ENCODE measurements at places on chromosomes 5 and 9.

DNA sequence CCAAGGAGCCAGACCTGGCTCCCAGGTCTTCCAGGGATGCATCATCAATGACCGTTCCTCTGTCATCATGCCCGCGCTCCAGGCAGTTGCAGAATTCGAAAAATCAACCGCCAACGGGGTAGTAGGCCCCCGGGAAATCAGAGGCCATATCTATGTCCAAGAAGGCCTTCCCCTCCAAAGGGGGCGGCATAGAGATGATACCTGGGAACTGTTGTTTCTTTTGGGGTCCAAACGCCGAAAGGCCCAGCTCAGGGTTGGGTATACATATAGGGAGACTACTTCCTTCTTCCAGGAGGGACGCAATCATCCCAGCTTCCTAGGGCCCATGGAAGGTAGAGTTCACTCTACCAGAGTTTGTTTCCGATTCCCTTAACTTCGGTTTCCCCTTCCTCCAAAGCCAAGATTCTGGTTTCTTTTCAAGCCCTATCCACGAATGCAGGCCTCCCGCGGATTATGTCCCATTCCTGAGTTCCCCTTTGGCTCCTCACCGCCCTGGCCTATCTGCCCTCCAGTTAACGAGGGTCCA is 754 bp downstream of the DCAF12 start:
- DNase-seq, result no peak

- DNase-seq, result no peak
Measured at GRCh38 chr5:41240985-41241384, 27.7 kb upstream of the C6 start.

DNA sequence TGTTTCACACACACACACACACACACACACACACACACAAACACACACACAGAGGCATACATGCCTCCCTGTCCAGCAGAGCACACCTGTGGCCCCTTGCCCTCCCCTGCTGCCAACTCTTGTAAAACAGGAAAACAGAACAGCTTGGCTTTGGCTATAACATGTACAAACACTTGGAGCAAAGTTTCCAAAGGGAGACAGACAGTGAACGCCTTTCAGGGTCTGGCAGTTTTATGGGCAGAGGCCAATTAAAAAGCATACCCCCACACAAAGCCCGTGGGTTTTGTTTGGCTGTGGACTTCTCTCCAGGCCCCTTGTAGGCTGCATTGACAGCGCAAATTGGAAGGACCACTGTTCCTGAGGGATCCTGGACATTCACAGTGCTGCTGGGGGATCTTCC is 265.6 kb downstream of the PAPPA start:
- no peak for DNase-seq

DNA sequence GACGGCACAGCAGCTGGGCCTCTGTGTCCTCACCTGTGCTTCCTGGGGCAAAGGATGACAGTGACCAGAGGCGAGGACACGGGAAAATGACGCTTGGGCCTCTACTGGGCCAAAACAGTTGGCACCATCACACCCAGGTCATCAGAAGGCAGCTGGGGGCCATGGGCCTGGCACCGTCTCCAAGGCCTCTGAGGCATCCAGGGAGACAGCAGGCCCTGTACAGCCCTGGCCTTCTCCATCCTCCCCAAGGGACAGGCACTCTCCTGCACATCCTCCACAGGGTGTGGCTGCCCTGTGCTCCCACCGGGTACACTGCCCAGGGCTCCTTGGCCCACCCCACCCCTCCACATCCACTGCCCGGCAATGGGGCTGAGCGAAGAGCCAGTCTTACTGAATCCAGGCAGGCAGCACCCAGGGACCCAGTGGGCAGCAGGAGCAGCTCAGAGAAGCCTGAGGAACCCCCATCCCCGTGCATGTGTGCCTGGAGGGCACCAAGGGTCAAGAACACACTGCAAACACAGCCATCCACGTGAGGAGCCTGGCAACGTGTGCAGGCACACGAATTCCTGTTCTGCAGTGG is 4.0 kb downstream of the LPCAT1 start:
- no peak for DNase-seq

DNA sequence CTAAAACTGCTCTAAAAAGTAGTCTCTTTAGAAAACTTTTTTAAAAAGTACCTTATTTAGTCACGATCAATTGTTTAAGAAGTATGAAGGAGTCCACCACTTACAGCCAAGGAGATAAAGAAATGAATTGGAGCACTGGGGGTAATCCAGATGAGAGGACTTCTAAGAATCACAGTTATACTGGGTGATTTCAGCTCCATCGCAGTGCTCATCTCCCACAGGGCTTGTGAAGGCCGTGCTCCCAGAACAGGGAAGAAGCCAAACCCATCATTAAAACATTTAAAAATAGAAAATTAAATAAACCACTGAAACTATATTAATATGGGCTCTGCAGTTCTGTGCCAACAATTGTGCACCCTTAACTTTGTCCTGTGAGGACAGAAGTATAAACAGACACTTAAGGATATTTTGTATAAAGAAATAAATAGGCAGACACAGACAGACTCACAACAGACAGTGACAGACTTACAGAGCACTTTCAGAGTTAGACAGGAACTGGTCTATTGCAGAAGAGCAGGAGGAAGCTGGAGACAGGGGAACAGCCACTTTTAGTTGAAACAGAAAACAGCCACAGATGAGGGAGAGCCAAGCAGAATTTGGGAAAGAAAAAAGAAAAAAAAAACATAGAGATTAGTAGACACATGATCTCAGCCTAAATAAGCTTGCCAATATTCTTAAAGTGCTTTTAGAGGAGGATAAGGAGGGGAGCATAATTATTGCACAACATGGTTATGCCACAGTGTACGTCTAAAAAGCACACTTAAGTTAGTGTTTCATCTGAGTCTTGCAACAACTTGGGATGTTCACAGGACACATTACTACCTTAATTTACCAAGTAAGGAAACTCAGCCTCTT is 81.8 kb downstream of the FBXO38 start:
- DNase-seq, result no peak

GRCh38 chr5:161414896-161415295 is 131.6 kb downstream of the GABRB2 start:
- no peak for DNase-seq

DNA sequence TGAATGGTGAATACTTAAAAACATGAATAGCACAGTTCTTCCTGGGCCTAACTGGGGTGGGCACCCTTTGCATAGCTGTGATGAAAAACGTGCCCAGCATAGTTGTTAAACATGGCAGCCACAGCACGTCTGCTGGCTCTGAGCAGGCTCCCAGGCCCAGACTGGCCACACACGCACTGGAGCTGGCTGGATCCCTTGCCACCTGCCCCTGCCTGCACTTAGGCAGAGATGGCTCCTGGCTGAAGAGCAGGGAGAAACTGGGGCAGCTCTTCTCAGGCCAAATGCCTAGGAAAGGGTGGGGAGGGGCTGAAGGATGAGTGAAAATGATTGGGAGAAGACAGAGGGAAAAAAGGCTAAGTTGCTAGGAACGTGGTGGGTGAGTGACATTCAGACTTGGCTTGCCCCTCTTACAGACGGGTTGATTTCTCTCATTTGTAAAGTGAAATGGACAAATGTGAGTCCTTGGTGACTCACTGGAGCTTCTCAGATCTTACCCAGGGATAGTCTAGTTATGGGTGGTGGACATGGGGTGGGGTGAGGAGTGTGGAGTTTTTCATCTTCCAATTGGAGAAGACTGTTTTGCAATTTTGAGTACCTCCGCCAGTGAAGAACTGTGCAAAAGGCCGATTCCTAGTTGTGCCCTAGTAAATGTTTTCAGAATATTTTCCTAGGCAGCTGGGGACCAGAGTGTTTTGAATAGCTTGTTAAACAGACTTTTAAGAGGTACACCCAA is 42.4 kb downstream of the TRIO start:
- no peak for DNase-seq

DNA sequence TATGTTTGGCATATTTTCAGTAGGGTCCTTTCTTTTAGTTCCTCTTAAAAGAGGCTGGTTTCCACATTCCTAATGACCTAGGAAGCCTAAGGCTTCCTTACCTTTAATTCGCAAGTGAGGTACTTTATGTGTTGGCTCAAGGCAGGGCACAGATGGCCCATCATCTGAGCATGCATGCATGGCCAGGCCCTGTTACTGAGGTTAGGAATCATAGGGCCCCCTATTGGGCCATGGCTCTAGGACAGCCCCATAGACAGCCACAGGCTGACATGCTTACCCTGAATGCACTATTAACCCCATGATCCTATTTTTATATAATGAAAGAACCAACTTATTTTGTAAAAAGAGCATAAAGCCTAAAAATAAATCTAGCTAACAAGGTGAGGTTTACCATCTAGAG is 271.4 kb downstream of the ELAVL2 start:
- DNase-seq, result no peak

- DNase-seq, result no peak
Measured at GRCh38 chr9:115135821-115136778, 18.1 kb upstream of the TNC start.

GRCh38 chr9:79280691-79281090 is 291.1 kb upstream of the TLE4 start:
- no peak for DNase-seq

DNA sequence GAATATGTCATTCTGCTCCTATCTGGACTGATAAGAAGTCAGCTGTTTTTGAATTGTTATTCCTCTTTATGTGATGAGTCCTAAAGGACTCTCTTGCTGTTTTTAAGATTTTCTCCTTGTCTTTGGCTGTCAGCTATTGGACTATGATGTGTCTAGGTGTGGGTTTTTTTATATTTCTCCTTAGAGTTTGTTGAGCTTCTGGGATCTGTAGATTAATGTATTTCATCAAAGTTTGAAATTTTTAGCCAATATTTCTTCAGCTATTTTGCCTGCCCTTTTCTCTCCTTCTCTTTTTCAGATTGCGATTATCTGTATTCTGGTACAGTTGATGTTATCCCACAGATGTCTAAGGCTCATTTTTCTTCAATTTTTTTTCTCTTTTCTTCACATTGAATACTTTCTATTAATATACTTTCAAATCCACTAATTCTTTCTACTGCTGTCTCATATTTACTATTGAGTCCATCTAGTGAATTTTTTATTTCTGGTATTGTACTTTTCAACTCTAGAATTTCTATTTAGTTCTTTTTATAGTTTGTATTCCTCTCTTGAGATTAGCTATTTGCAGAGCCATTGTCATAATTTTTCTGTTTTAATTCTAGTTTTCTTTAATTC is 31.1 kb downstream of the RPS23 start:
- DNase-seq, result no peak

GRCh38 chr9:125374443-125375309 is 113.0 kb downstream of the GAPVD1 start:
- peak; percentile 36 for DNase-seq

DNA sequence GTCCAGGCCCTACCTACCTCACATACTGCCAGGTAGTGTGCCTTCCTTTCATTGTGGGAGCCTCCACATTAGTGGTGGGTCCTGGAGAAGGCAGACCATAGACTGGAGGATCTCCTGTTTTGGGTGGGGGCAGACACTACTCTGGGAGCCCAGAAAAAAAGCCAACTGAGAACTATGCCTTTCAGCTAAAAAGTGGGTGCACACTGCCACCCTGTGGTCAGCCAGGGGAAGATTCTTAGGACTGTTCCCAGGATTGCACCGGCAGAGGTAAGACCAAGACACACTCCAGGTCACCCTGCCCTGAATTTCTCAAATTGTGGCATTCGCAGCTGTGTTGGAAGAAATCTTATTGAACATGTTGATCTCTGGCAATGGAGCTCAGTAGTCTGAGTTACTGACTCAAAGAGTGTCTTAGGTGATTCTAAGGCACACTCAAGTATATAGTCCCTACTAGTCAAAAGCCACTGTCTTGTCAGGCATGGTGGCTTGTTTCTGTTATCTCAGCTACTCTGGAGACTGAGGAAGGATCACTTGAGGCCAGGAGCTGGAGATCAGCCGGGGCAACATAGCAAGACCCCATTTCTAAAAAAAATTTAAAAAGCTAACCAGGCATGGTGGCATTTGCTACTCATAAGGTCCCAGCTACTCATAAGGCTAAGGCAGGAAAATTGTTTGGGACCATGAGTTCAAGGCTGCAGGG is 3.6 kb downstream of the SIGMAR1 start:
- DNase-seq, result peak; percentile 56

GRCh38 chr5:35608881-35609779 is 8.5 kb upstream of the SPEF2 start:
- no peak for DNase-seq

DNA sequence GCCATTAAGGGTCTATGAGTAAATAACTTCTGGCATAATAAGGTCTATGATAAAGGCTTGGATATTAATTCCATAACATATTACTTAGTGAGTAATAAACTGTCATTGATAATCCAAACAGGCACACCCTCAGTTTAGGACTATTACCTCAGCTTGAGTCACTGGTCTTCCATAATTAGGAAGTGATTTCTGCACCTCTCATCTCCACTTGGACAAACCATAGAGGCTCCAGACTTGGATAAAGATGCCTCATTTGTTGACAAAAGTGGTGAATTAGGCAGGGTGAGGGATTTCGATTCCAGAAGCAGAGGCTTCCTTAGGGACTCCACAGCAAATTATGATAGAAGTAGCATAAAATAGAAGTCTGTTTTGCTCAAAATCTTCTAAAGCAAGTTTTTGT is 127.5 kb upstream of the MTAP start:
- no peak for DNase-seq

DNA sequence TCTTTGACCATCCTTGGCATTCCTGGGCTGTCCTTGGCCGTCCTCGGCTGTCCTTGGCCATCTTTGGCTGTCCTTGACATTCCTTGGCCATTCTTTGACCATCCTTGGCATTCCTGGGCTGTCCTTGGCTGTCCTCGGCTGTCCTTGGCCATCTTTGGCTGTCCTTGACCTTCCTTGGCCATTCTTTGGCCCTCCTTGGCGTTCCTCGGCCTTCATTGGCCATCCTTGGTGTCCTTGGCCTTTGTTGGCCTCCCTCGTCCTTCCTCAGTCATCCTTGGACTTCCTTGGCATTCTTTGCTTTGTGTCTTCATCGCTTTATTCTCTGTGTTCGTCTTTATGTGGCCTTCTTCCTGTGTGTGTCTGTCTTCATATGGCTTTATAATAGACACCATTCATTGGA is 20.7 kb downstream of the NDUFS6 start:
- no peak for DNase-seq

DNA sequence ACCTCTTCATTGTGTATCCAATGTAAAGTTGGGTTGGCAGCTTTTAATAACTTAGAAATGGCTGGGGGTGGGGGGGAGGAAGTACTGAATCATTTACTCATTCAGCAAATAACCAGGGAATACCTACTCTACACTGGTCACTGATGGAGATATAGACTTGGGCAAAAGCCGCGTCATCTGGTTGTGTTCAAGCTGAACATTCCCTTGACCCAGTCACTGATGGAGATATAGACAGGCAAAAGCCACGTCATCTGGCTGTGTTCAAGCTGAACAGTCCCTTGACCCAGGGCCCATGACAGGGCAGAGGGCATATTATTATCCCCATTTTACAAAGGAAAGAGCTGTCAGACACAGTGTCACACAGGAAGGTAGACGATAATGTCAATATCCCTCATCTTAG is 32.6 kb downstream of the FOXI1 start:
- DNase-seq, result no peak

GRCh38 chr5:90690307-90690706 is 131.7 kb downstream of the ADGRV1 start:
- no peak for DNase-seq

GRCh38 chr5:153456993-153457392 is 33.5 kb upstream of the GRIA1 start:
- DNase-seq, result no peak

- no peak for DNase-seq
Measured at GRCh38 chr9:76357555-76357954, 36.7 kb downstream of the RFK start.

All from stimulated activated CD4-positive, alpha-beta T cell treated with anti-CD3 and anti-CD28 coated beads, TNF-alpha, amount 100 ng/mL, for 4 hours (primary cell).